ENCODE measurements at places on chromosomes 12 and 14.

GRCh38 chr12:50222275-50222783, 55.2 kb upstream of the CERS5 start:
- peak; percentile 94 for DNase-seq

GRCh38 chr14:43729143-43729542, 777.9 kb downstream of the FSCB start:
- no peak for DNase-seq

- no peak for DNase-seq
These were observed 250.4 kb downstream of the ALX1 start for GRCh38 chr12:85530456-85530855.

DNA sequence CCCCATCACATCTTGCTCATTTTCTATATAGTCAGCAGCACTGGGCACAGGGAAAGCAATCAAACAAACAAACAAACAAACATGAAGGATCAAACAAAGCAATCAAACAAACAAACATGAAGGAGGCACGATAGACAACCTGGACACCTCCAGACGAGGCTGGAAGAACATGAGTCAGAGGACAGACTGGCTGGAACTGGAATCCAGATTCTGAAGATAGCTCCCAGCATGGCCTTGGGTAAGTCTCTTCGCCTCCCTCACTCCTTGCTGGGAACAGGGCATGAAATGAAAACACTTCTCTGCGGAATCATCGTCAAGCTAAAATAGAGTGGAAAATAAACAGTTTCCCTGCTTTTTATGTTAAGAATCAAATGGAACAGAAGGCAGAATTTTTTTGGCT, 984.8 kb downstream of the VRK1 start:
- DNase-seq: no peak

GRCh38 chr12:51434305-51434704, 9.7 kb downstream of the SLC4A8 start:
- DNase-seq: no peak

GRCh38 chr14:85554106-85554505, 24.2 kb downstream of the FLRT2 start:
- no peak for DNase-seq

GRCh38 chr14:53011053-53011462, 60.2 kb upstream of the FERMT2 start:
- DNase-seq: peak; percentile 99

DNA sequence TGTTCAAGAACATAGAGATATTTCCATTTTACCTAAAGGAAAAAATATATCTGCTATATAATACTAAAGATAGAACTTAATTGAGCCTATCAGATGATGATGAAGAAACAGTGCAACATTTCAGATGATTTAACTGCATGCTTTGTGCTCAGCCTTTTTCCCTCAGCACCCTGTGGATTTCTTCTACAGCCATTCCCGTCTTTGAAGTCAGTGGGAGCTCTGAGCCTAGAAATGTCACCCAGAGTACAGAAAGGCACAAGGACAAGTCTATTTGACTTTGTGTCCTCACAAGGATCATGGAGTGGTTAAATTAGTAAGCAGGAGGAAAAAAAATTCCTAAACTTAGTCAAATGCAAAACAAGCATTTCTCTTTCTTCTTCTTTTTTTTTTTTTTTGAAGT, 994.0 kb upstream of the FLRT2 start:
- no peak for DNase-seq

DNA sequence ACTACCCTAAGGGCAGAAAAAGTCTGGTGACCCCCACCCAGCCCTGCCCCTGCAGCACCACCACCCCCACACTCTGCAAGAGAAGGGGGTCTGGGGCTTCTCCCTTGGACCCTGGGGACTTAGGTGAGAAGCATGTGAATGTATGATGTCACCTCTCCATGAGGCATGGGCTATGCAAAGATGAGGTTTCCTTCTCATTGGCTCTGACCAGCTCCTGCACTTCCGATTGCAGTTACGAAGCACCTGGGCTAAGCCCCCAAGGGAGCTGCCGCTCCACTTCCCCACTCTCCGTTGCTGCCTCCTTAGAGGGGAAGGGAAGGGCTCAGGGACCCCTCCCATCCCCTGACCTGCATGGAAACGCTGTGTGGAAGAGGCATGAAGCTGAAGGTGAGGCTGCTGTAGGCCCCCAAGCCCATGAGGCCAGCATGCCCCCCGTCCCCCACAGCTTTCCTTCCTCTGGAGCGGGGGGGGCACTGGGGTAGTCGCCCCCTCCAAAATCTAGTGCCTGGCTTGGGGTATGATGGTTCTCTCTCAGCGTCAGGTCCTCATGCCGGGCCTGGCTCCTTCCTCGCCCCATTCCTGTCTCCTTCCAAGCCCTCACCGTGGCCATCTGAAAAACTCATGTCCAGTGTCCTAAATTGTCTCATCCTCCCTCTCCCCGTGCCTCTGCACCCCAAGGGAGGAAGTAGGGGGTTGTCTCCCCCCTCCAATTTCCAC, 5.5 kb upstream of the DDX23 start:
- no peak for DNase-seq

- DNase-seq: no peak
These were observed 31.3 kb upstream of the VSX2 start for GRCh38 chr14:74207943-74208342.

- DNase-seq: no peak
These were observed 16.0 kb downstream of the ULK1 start for GRCh38 chr12:131910302-131911027.

- DNase-seq: no peak
These were observed 2.1 kb upstream of the PDZRN4 start for GRCh38 chr12:41186026-41186425.
